HCT116 (cell line): ENCODE measurements at places on chromosomes 4 and X. TPM values are rescaled to one million over a fixed set of nuclear protein-coding genes. Genes with fewer than 3 reads are reported as not detected.

DNA sequence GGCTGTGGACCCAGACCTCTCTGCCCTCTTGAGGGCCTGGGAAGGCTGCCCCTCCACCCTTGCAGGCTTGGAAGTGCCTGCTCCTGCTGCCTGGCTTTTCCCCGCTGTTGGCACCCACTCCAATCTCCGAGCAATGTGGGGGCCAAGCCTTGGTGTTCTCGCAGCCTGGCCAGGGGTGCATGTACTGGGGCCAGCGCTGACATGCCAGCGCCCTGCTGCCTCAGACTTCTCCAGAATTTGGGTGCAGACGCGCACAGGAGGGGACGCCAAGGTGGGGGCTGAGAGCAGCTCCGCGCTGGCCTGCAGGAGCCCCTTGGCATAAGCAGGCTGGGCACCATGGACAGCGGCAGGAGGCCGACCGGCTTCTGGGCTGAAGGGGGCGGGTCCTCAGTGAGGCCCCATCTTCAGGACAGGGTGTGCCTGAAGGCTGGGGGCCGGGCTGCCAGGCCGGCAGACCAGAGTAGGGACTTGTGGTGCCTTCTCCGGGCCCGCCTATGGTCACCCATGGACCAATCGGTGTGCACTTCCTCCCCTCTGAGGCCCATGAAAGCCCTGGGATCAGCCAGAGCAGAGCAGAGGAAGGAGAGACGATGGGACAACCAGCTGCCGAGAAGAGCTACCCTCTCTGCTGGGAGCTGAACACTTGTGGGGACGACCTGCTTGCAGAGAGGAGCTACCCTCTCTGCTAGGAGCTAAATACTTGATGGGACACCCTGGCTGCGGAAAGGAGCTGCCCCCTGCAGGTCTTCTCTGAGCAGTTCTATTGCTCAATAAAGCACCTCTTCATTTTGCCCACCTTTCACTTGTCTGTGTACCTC, 118.3 kb downstream of the DNAAF6 start:
- no peak for DNase-seq

DNA sequence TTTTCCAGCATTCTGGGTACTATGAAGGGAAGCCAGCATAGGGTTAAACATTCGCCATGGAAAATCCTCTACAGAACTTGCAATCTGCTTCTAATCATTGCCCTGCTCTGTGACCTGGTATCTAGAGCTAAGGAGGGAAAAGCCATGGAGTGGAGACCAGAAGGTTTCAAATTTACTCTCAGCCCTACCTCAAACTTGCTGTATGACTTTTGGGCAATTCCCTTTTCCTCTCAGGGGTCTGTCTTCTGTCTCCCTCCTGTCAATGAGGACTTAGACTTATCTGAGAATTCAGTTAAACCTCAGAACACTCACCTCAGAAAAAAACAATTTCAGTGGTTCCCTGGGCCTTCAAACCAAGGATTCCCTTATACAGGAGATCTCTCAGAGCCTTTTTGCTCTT, 29.1 kb downstream of the ARHGEF9 start:
- no peak for DNase-seq

- no peak for DNase-seq
These were observed 3.0 kb downstream of the RAB9A start for GRCh38 chrX:13691841-13692371.

- no peak for DNase-seq
These were observed 4.8 kb downstream of the MYL5 start for GRCh38 chr4:679104-679481.

- no peak for DNase-seq
These were observed 882.2 kb downstream of the STIM2 start for GRCh38 chr4:27742816-27743215.

- no peak for DNase-seq
These were observed 76.5 kb downstream of the COL4A5 start for GRCh38 chrX:108516184-108516583.

GRCh38 chrX:65926095-65927019, 113.5 kb downstream of the VSIG4 start:
- no peak for DNase-seq

The HSFX3 gene
- 0.96 TPM for total RNA-seq

The LEF1 gene
- 0.79 TPM for total RNA-seq

GRCh38 chr4:174214101-174214878, 69.2 kb downstream of the FBXO8 start:
- no peak for DNase-seq

DNA sequence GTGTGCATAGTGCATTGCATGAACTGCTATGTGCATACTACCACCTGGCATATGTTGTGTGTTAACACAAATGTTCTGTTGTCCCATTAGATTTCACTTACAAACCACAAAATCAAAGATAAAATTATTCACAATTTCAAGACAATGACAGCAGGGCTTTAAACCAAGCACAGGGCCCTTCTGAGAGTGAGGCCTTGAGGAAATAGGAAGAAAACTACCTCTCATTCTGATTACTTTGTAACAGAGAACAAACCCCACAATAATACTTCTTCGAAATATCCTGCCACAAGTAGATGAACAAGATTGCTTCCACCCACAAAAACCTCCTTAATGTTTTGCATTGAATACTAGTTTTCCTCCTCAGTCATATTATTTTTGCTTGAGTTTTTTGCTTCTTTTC, 85.5 kb upstream of the SPANXB1 start:
- DNase-seq, result no peak

DNA sequence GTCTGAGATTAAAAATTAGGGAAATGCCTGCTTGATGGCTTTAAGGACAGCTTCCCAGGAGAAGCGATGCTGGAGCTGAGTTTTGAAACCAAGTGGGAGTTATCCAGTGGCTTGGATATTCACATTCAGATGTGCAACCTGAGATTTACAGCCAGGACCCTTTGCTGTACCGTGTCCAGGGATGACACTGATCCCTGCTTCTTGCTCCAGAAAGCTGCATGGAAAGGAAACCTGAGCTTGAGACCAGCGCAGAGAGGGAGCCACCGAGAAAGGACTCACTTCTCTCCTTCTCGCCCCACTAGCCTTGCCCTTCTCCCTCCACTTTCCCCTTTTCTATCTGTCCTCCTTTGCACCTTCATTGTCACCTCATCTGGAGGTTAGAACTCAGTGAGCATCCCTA, 254.5 kb upstream of the PPARGC1A start:
- DNase-seq, result no peak

The NAA11 gene
- not detected for total RNA-seq

DNA sequence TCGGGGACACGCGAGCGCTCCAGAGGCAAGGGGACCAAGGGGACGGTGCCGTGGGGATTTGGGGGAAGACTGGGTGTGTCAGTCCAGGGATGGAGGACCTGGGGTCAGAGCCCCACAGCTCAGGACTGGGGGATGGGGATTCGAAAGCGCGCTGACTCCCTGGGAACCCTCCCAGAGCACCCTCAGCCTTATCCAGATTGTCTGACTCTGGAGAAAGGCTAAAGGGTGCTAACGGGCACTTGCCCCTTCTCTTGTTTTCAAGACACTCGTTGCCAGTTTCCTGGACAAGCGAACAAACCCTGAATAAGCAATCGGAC, 1.1 kb downstream of the DOCK11 start:
- DNase-seq, result no peak

The MAGED2 gene
- total RNA-seq, result 32.4 TPM

DNA sequence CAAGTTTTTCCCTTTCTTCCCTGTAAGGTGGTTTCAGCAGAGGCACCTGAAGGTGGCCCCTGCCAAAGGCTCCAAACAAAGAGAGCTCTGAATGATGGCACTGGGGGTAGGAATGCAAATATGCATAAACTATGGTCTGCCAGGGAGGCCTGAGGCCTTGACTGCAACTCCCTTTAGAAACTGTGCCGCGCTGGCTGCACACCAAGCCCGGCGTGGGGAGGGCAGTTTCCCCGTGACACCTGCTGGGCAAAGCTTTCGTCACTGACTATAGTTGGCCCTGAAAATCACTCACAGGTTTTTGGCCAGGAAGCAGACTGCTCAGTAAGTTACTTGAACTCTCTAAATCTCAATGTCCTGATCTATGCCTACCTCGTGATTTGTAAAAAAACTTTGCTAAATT, 97.8 kb upstream of the ATOH1 start:
- no peak for DNase-seq

The AREG gene
- total RNA-seq, result 739 TPM

DNA sequence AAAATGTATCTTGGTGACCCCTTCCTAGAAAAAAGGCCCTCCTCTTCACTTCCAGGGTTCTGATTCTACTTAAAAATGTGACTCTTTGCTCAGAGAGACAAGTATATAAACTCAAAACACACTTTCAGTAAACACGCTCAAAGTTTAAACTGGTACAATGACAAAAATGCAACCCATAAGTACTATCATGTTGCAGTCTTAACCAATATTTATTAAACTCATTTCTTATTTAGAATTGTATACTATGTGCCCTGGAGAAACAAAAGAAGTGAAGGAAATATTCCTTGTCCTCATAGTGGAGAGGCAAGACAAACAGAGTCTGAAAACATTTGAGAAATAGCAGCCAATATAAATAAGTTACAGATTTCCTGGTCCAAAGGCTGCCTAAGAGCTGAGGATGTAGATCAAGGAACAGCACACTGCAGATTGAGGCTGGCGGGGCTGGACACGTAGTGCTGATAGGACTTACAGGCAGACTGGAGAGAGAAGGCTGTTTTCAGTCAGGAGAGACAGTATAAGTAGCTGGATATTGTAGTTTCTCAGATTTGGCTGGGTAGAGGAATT, 39.1 kb upstream of the ANXA3 start:
- DNase-seq, result no peak

The BMPR1B gene
- total RNA-seq, result not detected

The DGKK gene
- not detected for total RNA-seq

GRCh38 chrX:116281106-116281505, 110.6 kb downstream of the AGTR2 start:
- no peak for DNase-seq

The SATL1 gene
- total RNA-seq, result not detected

DNA sequence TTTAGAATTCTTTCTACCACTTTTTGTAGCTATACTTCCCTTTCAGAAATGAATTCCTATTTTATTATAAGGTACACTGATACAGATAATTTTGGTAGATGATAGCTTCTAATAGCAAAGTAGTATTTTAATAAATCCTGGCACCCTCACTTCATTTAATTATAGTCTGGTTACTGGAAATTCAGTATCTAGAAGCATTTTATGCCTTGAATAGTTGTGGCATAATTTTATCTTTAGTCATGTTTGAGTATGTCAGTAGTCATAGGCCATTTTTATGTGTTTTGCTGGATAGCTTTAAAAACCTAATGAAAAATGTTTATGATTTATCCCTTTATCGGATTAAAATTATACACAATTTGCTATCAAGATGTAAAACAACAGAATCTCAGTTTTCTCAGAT, 92.3 kb downstream of the DIAPH2 start:
- no peak for DNase-seq

The DIPK2B gene
- not detected for total RNA-seq

The PDE6B gene
- total RNA-seq, result not detected

DNA sequence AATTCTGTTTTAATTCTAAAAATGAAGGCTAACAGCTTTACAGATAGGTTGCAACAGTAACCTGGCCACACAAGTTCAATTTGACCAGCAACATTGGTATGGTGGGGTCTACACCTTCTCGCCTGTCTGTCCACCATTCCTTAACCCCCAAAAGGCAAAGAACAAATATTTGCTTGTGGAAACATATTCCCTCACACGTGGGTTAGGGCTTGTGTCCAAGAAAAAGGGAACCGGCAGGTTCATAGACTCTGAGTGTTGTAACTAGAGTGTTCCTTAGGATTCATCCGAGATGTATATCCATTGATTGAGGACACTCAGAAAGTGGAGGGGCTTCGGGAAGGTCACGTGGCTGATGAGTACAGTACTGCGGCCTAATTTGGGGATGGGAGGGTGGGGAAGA, 54.1 kb downstream of the C4orf51 start:
- no peak for DNase-seq

GRCh38 chr4:5712517-5712916, 1.5 kb downstream of the EVC start:
- no peak for DNase-seq
